ENCODE measurements at places on chromosomes 7 and 10. TPM values are rescaled to one million over a fixed set of nuclear protein-coding genes. Genes with fewer than 3 reads are reported as not detected.

The XRCC2 gene
- polyA plus RNA-seq: 1.4 TPM

The CARD11 gene
- polyA plus RNA-seq: not detected

The CFAP43 gene
- 0.14 TPM for polyA plus RNA-seq

The GIMAP7 gene
- polyA plus RNA-seq: not detected

DNA sequence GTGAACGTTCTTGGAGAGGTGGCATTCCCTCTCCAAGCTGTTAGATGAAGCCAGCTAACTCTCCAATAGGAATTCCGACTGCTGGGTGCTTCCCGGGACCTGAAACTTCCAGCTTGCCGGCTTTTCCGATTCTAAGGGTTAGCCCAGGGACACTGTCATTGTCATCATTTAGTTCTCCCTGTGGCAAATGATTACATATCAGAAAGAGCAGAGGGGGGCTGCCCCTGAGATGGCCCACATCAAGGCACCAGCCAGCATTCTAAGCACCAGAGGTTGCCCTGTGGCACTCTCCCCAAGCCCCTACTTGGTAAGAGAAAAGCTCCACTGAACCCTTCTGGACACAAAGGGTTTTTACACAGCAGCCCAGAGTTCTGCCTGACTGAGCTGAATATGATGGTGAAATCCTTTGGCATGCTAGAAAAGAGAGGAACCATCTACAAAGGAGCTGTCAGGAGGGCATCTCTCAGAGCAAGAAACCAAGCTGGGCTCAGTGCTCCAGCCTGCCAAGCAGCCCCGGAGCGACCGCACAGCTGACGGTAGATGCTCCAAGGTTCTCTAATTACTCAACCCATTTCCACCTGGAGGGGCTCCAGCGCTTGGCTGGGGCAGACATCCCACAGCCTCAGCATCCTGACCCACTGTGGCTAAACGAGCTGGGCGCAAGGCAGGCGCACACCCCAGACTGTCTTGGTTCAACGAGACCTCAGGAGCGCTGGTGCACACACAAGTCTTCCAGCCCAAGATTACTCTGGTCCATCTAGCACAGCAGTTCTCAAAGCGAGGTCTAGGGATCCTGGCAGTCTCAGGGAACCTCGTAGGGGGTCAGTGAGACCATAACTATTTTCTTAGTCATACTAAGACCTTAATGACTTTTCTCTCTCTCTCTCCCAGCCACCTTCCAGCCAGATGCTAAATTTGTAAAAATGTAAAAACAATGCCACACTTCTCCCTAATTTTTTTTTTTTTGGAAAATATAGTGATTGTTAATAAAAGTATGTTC is 160.5 kb downstream of the GFRA1 start:
- DNase-seq: no peak
- H3K4me1 ChIP-seq: peaks cover 17% of the 10 kb centered on the region
- H3K4me3 ChIP-seq: no peak overlapping the region
- no peaks in the 10 kb centered on the region for H3K36me3 ChIP-seq

GRCh38 chr10:124802313-124802675 is 675 bp downstream of the ABRAXAS2 start:
- H3K27ac ChIP-seq: peak overlapping the region; percentile 42
- DNase-seq: peak; percentile 45

DNA sequence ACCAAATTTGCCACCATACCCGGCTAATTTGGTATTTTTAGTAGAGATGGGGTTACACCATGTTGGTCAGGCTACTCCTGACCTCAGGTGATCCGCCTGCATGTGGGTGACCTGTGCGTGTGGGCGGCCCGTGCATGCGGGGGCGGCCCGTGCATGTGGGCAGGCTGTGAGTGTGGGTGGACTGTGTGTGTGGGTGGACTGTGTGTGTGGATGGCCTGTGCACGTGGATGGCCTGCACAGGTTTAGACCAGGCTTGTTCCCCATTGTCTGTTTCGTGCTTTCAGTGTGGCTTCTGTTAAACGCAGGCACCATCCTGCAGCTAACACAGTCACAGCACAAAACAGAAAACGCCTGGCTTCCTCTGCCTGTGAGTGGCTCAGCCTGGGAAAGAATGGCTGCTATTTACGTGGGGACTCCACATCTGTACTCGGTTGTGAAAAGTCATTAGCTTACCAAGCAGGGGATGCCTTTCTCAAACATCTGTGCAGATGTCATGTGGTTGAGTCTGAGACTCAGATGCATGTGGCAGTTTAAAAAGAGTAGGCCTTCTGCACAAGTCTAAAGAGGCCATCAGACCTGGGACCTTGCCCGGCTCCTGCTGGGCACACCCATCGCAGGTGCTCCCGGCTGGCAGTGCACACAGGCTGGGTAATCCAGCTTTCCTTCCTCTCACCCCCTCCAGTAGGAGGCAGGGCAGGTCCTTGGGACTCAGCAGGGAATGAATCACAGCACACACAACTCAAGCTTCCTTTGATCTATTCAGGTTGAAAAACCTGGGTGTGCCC is 91.6 kb downstream of the COBL start:
- no peak overlapping the region for H3K4me3 ChIP-seq
- peaks cover 14% of the 10 kb centered on the region for H3K27me3 ChIP-seq
- H3K27ac ChIP-seq: no peak overlapping the region

DNA sequence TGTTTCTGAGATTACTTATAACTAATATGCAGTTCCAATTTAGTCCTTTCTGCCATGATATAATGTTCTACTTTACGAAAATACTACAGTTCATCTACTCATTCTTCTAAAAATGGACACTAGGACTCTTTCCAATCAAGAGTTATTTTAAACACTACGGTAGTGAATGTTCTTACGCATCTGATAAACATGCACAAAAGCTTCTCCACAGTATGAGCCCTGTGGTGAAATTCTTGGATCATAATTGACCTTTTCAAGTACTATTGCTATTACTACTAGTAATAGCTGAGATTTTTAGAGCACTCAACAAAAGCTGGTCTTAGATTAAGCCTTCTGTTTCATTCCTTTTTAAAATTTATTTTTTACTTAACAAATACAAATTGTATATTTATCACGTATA is 106.4 kb downstream of the CH25H start:
- H3K27ac ChIP-seq: no peak overlapping the region
- H3K4me3 ChIP-seq: no peak overlapping the region
- no peaks in the 10 kb centered on the region for H3K27me3 ChIP-seq
- no peaks in the 10 kb centered on the region for H3K36me3 ChIP-seq
- H3K4me1 ChIP-seq: no peaks in the 10 kb centered on the region
- DNase-seq: peak; percentile 48

GRCh38 chr10:80540618-80540980 is 2.9 kb downstream of the SH2D4B start:
- peaks cover 9% of the 10 kb centered on the region for H3K27me3 ChIP-seq
- no peaks in the 10 kb centered on the region for H3K4me1 ChIP-seq
- H3K36me3 ChIP-seq: no peaks in the 10 kb centered on the region
- H3K4me3 ChIP-seq: no peak overlapping the region
- no peak for DNase-seq

DNA sequence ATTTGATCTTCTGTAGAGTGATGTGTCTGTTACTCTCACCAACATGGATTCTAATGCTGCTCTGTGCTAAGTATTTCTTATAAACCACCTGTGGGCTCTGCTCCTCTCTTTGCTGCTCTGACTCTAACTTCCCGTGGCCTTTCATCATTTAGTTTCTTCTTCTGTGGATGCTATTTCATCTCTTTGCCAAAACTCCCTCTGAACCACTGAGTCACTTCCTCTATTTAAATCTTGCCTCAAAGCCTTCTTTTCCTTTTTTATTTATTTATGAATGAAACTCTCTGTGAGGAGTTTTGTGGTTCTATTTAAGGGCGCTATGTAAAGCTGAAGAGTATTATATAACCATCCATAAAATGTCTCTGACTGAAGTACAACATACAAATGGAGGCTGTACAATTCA is 538.5 kb downstream of the SUGCT start:
- peak; percentile 85 for DNase-seq
- peak overlapping the region; percentile 15 for H3K27ac ChIP-seq
- H3K4me3 ChIP-seq: no peak overlapping the region
- peaks cover 18% of the 10 kb centered on the region for H3K4me1 ChIP-seq

DNA sequence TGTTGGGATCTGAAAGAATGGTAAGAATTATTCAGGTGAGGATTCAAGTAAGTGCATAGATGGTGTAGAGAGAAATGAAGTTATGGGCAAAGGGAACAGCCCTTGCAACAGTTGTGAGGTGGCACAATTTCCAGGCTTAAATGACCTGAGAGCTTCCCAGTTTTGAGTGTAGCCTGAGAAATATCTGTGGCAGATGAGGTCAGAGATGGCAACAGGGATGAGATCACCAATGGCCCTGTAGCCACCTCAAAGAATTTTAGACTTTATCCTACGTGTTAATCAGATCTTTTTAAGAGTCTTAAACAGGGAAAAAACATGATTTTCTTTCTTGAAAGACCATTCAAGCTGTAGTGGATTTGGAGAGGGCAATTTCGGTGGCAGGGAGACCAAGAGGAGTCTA is 1.9 kb upstream of the NRF1 start:
- peak; percentile 61 for DNase-seq
- peaks cover 12% of the 10 kb centered on the region for H3K4me1 ChIP-seq
- H3K27ac ChIP-seq: no peak overlapping the region

DNA sequence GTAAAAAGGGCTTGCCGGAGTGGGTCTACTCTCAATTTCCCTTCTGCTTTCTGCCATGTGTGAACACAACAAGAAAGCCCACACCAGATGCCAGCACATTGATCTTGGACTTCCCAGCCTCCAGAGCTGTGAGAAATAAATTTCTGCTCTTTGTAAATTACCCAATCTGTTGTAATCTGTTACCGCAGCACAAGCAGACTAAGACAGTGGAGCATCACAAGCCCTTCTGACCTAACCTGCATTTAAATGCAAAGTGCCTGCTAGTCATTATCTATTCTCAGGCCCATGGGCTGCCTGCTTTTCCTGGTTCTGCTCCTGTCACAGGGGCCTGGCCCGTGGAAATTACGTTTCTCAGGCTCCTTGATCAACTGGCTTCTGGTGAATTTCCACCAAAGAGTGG is 199.3 kb upstream of the AUTS2 start:
- peak overlapping the region; percentile 14 for H3K27ac ChIP-seq
- no peaks in the 10 kb centered on the region for H3K36me3 ChIP-seq
- H3K4me3 ChIP-seq: no peak overlapping the region
- no peaks in the 10 kb centered on the region for H3K27me3 ChIP-seq
- peaks cover 31% of the 10 kb centered on the region for H3K4me1 ChIP-seq

GRCh38 chr10:23284674-23285335 is 59.8 kb downstream of the C10orf67 start:
- H3K27ac ChIP-seq: no peak overlapping the region
- H3K27me3 ChIP-seq: no peaks in the 10 kb centered on the region
- H3K36me3 ChIP-seq: no peaks in the 10 kb centered on the region
- H3K4me1 ChIP-seq: no peaks in the 10 kb centered on the region
- no peak overlapping the region for H3K4me3 ChIP-seq

GRCh38 chr7:22784346-22784745 is 38.3 kb downstream of the TOMM7 start:
- no peak for DNase-seq
- H3K27ac ChIP-seq: no peak overlapping the region
- no peak overlapping the region for H3K4me3 ChIP-seq
- peaks cover 37% of the 10 kb centered on the region for H3K4me1 ChIP-seq

DNA sequence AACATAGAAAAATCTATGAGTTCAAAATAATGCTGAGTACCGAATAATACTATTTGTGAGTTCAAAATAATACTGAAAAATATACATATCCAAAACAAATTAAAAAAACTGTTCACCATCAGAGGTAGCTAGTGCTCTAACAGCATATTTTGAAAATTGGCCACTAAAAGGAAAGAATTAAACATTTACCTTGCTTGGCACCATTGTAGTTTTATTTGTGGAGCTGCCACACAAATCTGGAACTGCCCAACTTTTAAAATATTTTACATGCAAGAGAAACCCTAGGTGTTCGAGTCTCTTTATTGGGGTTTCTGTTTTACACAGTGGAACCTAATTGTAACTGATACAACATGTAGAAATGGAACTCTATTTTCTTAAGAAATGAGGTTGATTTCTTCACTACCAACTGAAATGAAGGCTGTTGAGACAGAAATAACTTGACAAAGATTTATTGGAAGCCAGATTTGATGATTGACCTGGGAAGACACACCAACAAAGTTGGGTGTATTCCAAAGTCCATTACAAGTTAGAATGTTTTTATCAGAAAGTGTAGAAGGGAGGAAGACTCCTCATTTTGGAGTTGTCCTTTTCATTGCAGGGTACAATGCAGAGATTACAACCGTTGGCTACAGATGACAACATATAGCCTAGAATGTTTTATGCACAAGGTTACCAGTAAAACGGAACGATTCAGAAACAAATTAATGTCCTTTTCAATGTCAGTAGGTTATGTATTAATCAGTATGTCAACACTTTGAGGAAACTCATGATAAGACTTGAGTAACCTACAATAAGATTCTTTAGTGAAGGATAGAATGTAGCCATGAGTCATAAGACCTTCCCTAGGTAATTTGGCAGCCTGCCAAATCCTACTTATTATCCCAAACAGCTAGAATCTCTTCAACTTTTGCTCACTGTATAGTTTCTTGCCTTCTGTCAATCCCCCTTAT is 73.8 kb upstream of the PAPSS2 start:
- 0 out of 2 replicates have a peak, but pooled peaks cover 6% of the 10 kb centered on the region for H3K4me1 ChIP-seq
- H3K4me3 ChIP-seq: no peak overlapping the region
- DNase-seq: peak; percentile 17
- H3K36me3 ChIP-seq: no peaks in the 10 kb centered on the region
- H3K27me3 ChIP-seq: 0 out of 2 replicates have a peak, but pooled peaks cover 5% of the 10 kb centered on the region
- H3K27ac ChIP-seq: no peak overlapping the region

GRCh38 chr7:36509962-36510361 is 120.3 kb downstream of the ANLN start:
- no peak overlapping the region for H3K4me3 ChIP-seq
- no peak overlapping the region for H3K27ac ChIP-seq
- DNase-seq: no peak

DNA sequence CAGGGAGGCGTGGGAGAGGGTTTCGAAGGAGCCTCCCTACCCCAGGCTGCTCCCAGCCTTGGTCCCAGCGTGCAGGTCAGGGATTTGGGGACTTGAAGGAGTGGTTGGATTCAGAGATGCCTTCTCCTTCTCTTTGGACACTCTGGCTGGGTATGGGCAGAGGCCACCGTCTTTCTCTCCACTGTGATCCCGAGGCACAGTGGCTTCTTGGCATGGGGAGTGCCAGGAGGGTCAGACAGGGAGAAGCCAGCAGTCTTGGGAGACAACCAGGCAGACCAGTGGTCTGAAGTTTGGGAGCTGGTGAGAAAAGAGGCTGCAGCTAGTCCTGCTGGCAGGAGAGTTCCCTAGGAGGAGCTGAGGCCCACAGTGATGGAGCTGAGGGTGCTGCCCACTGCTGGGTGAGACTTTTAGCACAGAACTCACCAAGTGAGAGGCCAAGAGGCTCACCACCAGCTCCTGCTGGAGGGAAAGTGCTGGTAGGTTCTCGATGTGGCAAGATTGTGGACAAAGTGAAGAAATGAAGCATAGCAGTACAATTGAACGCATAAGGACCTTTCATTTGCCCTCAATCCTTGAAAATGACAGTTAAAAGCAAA is 35.2 kb upstream of the WDFY4 start:
- H3K4me3 ChIP-seq: no peak overlapping the region
- H3K27me3 ChIP-seq: no peaks in the 10 kb centered on the region
- H3K36me3 ChIP-seq: no peaks in the 10 kb centered on the region
- 0 out of 2 replicates have a peak, but pooled peaks cover 2% of the 10 kb centered on the region for H3K4me1 ChIP-seq

GRCh38 chr10:69496352-69497230 is 45.3 kb downstream of the TSPAN15 start:
- no peak overlapping the region for H3K4me3 ChIP-seq
- no peak for DNase-seq
- no peaks in the 10 kb centered on the region for H3K36me3 ChIP-seq
- no peaks in the 10 kb centered on the region for H3K27me3 ChIP-seq
- no peaks in the 10 kb centered on the region for H3K4me1 ChIP-seq
- H3K27ac ChIP-seq: no peak overlapping the region

All from GM23248 (cell line).